Sigmoid colon (tissue), 7 donors: ENCODE measurements at places on chromosomes 6 and 20. TPM values are rescaled to one million over a fixed set of nuclear protein-coding genes. Genes with fewer than 3 reads are reported as not detected.

The TNF gene
- total RNA-seq = not detected

The ERVFRD-1 gene
- not detected for total RNA-seq

The KCNK16 gene
- total RNA-seq = not detected

The FOXQ1 gene
- not detected for total RNA-seq

The TPX2 gene
- total RNA-seq = 1.8 TPM

DNA sequence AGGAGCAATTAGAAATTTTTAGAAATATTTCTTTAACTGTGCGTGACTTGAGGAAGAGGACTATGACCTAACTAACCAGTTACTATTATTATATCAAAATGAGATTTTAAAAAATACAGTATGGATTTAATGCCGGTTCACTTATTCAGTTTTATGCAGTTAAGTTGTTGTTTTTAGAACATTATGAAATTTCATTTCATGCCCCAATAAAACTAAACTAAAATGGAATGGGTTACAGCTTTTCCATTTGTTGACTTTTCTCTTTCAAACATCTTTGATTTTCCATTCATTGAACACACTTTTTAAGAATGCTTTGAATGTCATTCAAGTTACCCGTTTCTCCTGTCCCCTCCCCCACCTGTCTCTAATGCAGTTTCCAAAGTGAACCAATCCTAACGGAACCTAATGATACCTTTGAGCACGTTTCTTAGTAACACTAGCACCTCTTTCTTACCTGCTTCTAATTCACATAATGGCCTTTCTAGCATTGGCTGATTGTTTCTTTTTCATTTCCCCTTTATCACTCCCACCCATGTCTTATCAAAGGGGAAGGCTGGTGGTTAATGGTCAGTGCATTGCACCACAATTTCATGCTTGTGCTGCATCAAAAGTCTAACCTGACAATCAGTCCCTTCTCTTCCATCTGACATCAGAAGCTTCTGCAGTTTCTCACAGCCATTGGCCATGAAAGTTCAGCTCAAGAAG lies 262.2 kb upstream of the TAB2 start:
- H3K4me3 ChIP-seq = no peak overlapping the region
- H3K27me3 ChIP-seq = no peaks in the 10 kb centered on the region
- H3K36me3 ChIP-seq = no peaks in the 10 kb centered on the region
- no peak for DNase-seq
- no peak overlapping the region for H3K27ac ChIP-seq

GRCh38 chr6:142395266-142395665 lies 93.5 kb downstream of the ADGRG6 start:
- no peaks in the 10 kb centered on the region for H3K36me3 ChIP-seq
- no peak overlapping the region for H3K4me3 ChIP-seq
- DNase-seq = no peak
- H3K27ac ChIP-seq = no peak overlapping the region
- no peaks in the 10 kb centered on the region for H3K4me1 ChIP-seq

- H3K27ac ChIP-seq = no peak overlapping the region
- H3K4me1 ChIP-seq = no peaks in the 10 kb centered on the region
- no peak overlapping the region for H3K4me3 ChIP-seq
- no peaks in the 10 kb centered on the region for H3K36me3 ChIP-seq
These were observed 165.5 kb upstream of the SCGN start for GRCh38 chr6:25486550-25486949.

DNA sequence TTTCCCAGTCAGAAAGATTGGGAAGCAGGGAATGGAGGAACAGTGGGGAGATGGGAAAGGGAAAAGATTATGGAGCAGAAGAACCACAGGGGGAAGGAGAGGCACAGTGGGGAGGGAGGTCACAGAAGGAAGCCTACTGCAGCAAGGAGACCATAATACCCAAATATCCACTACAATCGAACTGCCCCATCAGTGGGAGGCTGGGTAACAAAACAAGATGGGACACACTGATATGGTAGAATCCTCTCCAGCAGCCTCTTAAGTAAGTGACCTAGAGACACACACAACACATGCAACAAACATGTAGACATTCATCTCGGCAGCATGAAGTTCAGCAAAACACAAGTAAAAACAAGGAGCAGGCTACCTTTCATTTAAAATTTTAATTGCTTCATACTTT lies 4.8 kb upstream of the FOXP4 start:
- DNase-seq = no peak
- peaks cover 8% of the 10 kb centered on the region for H3K4me1 ChIP-seq
- H3K27me3 ChIP-seq = no peaks in the 10 kb centered on the region
- H3K27ac ChIP-seq = no peak overlapping the region
- H3K4me3 ChIP-seq = no peak overlapping the region

DNA sequence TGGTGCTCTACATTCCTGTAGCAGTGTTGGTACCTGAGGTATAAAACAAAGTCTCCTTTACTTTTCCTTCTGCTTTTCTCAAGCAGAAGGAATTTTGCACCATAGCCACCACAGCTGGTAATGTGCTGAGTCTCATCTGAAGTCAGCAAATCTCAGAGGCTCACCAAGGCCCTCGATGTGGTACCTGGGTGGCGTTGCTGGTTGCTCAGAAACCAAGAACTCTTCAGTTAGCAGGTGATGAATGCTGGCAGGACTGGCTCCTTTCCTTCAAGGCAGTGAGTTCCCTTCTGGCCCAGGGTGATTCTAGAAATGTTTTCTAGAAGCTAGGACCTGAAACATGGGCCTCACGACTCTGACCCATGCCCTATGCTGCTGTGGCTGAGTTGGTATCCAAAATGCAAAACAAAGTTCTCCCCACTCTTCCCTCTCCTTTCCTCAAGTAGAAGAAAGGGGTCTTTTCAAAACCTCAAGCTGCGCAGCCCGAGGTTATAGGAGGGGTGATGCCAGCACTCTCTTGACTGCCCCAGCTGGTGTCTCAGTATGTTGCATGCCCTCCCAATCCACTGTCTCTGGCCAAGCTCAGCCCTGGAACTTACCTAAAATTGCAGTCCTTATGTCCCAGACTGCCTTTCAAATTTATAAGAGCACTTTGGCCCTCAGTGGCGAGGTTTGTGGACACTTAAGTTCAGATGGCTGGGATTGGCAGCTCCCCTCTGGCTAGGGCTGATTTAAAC lies 592.3 kb downstream of the FRK start:
- no peaks in the 10 kb centered on the region for H3K27me3 ChIP-seq
- no peak for DNase-seq
- H3K4me1 ChIP-seq = no peaks in the 10 kb centered on the region
- no peaks in the 10 kb centered on the region for H3K36me3 ChIP-seq
- H3K27ac ChIP-seq = no peak overlapping the region

GRCh38 chr6:36314221-36315014 lies 22.3 kb downstream of the BNIP5 start:
- DNase-seq = no peak
- no peaks in the 10 kb centered on the region for H3K4me1 ChIP-seq
- peaks cover 7% of the 10 kb centered on the region for H3K27me3 ChIP-seq
- no peaks in the 10 kb centered on the region for H3K36me3 ChIP-seq
- H3K27ac ChIP-seq = no peak overlapping the region

DNA sequence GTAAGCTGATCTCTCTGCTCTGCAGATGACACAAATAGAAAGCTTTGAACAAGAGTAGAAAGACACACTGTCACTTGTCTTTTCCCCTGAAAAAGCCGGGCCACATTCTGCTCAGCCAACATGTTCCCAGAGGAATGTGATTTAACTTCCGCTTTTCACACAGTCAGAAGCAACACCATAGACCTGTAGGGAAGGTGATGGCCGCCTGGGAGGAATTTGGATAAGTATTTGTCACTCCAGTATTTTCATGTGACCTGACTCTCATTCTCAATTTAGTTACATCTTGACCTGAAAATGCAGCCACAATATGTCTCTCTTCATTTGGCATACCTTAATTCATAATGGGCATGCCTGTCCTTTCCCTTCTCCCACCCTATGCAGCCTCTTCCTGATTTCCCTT lies 2.0 kb upstream of the GRM1 start:
- DNase-seq = no peak
- H3K27ac ChIP-seq = no peak overlapping the region
- peaks cover 43% of the 10 kb centered on the region for H3K27me3 ChIP-seq
- no peaks in the 10 kb centered on the region for H3K36me3 ChIP-seq
- H3K4me3 ChIP-seq = no peak overlapping the region
- H3K4me1 ChIP-seq = no peaks in the 10 kb centered on the region

- no peak overlapping the region for H3K27ac ChIP-seq
- no peaks in the 10 kb centered on the region for H3K4me1 ChIP-seq
- no peak overlapping the region for H3K4me3 ChIP-seq
- H3K27me3 ChIP-seq = no peaks in the 10 kb centered on the region
- no peak for DNase-seq
These were observed 2.4 kb upstream of the MYLK4 start for GRCh38 chr6:2753110-2753489.

DNA sequence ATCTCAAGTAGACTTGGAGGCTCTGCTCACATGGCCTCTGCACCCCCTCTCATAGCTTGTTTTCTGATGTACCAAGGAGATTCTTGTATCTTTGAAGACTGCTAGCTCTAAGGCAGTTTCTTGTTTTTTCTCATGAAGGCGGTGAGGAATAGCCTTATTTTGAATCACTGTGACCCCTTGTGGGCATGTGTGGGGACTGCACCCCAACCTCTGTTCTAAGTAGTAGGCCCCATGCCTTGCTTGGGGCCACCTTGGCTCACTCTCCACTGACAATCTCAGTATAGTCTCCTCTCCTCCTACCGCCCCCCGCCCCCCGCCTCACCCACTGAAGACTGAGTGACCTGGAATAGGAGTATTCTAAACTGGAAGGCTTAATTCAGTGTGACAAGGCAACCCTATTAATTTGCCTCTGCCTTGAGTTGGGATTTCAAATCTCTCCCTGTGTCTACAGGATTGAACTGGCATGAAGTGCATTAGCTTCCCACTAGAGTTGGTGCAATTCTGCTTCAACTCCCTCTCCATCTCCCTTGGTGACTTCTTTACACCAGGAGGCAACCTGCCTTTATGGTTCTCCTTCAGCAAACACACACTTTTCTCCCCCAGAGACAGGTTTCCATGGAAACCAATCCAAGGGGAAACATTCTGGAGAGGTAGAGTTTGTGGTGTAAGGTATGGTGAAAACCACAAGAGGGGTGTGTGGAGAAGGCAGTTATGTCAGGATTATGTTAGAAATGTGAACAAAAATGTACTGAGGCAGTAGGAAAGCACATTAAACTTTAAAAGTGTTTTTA lies 75.4 kb upstream of the ECI2 start:
- H3K36me3 ChIP-seq = no peaks in the 10 kb centered on the region
- no peaks in the 10 kb centered on the region for H3K27me3 ChIP-seq
- no peak overlapping the region for H3K4me3 ChIP-seq
- H3K27ac ChIP-seq = no peak overlapping the region
- H3K4me1 ChIP-seq = no peaks in the 10 kb centered on the region

DNA sequence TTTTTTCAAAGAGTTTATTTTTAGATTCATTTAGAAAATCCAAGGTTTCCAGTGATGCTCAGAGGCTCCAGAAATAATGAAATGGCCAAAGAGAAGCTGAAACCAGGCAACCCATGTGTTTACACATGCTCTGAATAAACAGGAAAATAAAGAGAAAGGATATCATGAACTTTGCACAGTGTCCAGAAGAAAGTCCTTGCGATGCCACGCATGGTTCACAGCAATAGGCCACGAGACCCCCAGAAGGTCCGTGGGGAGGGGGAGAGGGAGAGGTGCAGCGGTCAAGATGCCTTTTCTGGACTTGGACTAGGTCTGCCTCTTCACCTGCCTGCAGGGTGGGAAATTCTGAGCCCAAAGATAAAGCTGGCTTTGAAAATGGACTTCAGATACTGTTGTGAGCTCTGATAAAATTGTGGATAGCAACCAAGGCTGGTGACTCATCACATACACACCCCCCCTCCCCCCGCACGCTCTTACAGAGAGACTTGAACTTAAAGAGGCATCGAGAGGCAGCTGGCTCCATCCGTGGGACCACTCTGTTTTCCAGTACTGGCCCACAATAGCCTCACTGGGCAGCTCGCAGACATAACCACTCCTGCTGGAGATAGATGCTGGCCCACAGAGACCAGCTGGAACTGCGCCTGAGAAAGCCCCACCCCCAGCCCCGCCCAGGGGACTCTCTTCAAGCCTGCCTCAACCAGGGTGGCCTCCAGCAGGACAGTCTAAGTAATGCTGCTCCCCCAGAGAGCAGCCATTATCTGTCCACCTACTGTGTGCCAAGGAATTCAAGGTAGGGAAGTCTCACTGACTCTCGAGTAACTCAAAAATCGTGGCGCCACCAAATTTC lies 21.2 kb upstream of the NFATC2 start:
- peak; percentile 86 for DNase-seq
- H3K27ac ChIP-seq = peak overlapping the region; percentile 92
- H3K4me1 ChIP-seq = peaks cover 50% of the 10 kb centered on the region
- H3K4me3 ChIP-seq = peak overlapping the region; percentile 57
- no peaks in the 10 kb centered on the region for H3K36me3 ChIP-seq

- H3K36me3 ChIP-seq = no peaks in the 10 kb centered on the region
- no peak overlapping the region for H3K27ac ChIP-seq
- H3K4me3 ChIP-seq = no peak overlapping the region
These were observed 51.0 kb downstream of the ABHD12 start for GRCh38 chr20:25339608-25340007.

DNA sequence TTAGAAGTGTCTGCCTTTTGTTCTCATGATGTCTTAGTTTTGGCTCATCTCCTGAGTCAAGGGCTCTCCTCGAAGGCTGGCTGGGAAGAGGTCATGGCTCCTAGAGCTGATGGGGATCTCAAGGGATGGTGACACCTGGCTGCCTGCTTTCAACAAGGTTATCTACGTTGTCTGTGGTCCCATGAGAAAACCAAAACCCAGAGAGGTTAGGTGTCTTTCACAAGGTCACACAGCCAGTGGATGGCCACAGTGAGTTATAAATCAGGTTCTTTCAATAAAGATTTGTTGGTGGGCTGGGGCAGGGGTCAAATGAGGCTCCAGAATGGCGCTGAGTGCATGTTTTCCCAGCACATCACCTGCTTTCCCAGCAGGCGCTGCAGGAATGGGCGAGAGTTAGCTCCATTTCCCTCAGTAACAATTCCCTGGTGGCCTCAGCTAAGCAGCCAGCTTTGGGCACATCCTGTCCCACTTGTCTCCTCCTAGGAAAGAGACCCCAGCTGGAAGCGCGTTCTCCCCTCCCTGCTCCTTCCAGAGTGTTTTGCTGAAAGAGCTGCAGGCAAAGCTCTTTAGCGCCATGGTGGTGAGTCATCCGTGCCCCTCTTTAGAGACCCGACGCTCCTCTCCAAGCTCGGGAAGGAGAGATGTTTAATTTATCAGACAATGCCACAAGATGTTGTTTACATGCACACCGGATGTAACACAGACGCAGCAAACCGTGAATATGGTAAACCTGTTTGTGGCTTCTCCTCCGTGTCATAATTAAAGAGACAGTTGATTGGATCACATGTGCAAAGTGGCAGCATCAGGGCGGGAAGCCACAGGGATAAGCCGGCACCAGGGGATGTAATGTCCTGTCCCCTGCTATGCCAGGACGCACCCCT lies 109.7 kb downstream of the LRFN2 start:
- H3K36me3 ChIP-seq = no peaks in the 10 kb centered on the region
- DNase-seq = no peak
- H3K4me1 ChIP-seq = no peaks in the 10 kb centered on the region
- H3K27me3 ChIP-seq = no peaks in the 10 kb centered on the region
- H3K4me3 ChIP-seq = no peak overlapping the region

GRCh38 chr6:44304282-44305199 lies 8.6 kb downstream of the AARS2 start:
- no peaks in the 10 kb centered on the region for H3K4me1 ChIP-seq
- no peak for DNase-seq
- no peak overlapping the region for H3K27ac ChIP-seq

- no peaks in the 10 kb centered on the region for H3K27me3 ChIP-seq
- no peaks in the 10 kb centered on the region for H3K4me1 ChIP-seq
- H3K27ac ChIP-seq = no peak overlapping the region
- no peak overlapping the region for H3K4me3 ChIP-seq
These were observed 293.9 kb downstream of the KHDC1L start for GRCh38 chr6:72931325-72931887.
